Kidney (tissue), 22 donors: ENCODE measurements at places on chromosomes 7 and 10. TPM values are rescaled to one million over a fixed set of nuclear protein-coding genes. Genes with fewer than 3 reads are reported as not detected.

- no peak for DNase-seq
These were observed 48.9 kb downstream of the SNX10 start for GRCh38 chr7:26340476-26341018.

DNA sequence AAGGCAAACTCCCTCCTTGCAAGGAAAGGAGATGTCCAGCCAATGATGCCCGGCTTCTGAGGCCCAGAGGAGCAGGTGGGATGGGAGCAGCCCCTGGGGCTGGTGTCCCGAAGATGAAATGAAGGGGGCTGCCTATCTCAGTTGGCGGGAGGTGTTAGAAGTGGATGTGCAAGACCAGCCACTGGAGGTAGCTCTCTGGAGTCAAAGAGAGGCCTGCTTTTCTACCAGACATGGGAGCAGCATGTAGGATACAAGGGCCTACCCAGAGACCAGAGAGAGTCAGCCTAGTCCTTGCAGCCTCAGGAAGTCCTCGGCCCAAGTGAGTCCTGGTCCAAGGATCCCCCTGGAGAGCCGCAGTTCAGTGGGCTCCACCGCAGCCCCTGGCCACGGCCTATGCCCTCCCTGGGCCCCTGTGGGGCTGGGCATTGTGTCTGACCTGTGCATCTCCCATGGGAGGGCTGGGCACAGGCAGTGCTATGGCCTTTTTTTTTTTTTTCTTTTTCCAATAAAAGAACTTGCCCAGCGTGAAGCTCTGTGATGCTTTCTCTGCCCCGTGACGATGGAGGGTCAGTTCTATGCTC, 17.7 kb downstream of the GOLGA7B start:
- DNase-seq, result no peak

- DNase-seq, result no peak
These were observed 5.8 kb upstream of the JAKMIP3 start for GRCh38 chr10:132059760-132060508.

DNA sequence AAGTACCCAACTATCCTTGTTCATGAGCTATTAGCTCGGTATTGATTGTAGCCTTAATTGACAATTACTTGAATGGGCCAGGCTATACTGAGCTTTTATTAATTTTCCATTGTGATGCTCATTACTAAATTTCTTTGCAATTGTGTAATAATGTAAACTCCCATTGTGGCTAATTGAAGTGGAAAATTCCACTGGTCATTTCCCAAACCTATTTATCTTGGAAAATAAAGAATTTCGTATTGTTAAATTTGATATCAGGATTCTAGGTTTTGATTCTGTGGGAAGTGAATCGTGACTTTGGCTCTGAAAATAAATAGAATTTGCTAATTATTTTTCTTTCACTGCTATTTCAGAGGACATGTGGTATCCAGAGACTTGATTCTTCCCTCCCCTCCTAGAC, 111.0 kb downstream of the RTKN2 start:
- no peak for DNase-seq

DNA sequence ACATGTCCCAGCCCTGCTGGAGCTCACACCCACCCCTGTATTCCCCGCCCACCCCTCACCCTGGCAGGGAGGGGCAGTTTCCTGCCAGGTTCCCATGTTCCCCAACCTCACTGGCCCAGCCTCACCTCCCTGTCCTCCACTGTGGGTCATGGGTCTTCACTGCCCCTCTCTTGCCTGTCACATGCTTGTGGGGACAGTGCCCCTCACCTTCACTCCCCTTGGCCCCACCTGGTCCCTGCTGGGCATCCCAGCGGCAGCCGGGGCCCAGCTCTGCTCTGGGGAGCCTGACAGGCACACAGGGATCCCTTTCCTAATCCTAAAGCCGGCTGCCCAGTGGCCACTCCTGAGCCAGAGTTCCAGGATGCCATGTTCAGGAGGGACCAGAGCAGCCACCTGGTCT, 21.4 kb upstream of the ZNF862 start:
- no peak for DNase-seq

DNA sequence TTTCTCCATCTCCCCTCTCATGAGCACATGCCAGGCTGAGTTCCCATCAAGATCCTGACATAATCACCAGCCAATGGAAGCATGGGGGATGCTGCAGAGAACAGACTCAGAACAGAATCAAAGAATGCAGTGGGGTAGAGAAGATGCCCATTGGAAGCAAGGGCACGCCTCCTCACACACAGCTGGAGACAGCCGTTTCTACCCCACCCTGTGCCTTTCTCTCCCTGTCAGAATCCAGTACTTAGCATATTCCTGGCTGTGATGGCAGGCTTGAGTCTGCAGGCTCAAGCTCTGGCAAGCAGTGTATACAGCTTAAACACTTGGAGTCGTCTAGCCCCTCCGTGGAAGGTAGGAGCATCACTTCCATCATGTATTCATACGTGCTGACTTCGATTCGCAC, 867.9 kb downstream of the NRG3 start:
- no peak for DNase-seq

GRCh38 chr7:133265821-133266220, 12.9 kb downstream of the EXOC4 start:
- no peak for DNase-seq

GRCh38 chr7:23607866-23608265, 10.7 kb downstream of the CCDC126 start:
- no peak for DNase-seq

GRCh38 chr7:132446260-132446659, 130.0 kb downstream of the PLXNA4 start:
- DNase-seq, result no peak

- no peak for DNase-seq
These were observed 49.6 kb downstream of the ARID5B start for GRCh38 chr10:61951144-61951483.

DNA sequence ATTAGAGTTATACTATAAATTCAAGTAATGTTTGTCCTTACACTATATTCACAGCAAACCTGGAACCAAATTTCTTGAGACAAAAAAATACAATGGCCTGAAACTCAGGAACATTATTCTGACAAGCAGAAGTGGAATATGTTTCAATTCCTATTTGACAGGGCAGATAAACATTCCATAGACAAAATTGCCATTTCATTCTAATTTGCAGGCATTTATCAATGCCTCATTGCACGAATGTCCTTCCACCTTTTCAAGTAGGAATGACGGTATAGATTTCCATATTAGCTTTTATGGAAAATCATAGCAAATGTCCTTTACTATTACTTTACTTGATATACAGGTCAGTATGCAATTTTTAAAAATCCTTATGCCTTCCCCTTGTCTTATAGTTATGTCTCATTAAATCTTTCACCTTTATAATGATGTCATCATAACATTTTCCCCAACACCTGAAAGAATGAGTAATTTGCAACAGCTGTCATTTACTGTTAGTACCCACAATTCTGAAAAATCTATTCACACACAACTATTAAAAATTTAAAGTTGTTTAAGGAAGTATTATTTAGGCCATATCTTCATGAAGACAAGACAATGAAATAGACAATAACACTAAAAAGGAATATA, 299.7 kb upstream of the SEMA3C start:
- DNase-seq, result no peak

GRCh38 chr7:35530124-35531109, 164.5 kb downstream of the HERPUD2 start:
- no peak for DNase-seq

DNA sequence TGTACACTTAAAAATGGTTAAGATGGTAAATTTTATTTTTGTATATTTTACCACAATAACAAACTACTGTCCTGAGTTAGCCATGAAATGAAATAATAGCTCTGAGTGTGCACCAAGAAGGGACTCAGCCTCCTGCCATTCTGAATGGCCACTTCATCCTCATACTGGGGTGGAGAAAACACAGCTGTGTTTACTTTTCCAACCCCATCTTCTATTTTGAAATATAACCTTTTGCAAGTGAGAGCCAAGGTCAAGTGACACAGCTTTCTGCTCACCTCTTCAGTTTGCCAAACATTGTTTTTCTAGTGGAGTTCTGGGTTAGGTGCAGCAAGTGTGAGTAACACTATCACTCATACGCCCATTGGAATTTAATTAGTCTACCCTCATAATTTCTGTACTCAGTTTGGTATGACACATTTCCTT, 107.4 kb upstream of the GLCCI1 start:
- DNase-seq, result peak; percentile 72

DNA sequence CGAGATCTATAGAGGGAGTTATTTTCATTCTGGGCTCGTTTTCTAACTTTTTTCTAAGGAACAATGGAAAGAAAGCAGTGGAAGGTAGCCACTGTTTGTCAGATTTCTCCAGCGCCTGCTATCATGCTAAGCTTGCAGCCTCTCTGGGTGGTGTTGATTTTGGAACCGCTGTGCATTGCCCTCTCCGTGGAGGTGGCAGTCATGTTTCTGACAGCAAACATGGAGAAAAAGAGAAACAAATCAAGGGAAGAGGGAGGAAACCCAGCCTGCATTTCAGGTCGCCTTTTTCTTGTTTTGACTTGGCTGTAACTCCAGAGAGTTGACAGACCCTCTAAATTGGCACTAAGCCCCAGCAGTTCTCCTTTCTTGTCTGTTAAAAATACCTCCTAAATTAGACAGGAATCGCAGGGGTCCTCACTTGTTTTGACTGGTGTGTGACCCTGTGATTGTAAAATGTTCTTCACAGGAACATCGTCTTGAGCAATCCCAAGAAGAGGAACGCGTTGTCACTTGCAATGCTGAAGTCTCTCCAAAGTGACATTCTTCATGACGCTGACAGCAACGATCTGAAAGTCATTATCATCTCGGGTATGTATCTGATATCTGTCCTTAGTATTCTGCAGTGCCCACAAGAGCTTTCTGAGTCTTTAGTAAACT, 4.8 kb downstream of the ECHDC3 start:
- no peak for DNase-seq

DNA sequence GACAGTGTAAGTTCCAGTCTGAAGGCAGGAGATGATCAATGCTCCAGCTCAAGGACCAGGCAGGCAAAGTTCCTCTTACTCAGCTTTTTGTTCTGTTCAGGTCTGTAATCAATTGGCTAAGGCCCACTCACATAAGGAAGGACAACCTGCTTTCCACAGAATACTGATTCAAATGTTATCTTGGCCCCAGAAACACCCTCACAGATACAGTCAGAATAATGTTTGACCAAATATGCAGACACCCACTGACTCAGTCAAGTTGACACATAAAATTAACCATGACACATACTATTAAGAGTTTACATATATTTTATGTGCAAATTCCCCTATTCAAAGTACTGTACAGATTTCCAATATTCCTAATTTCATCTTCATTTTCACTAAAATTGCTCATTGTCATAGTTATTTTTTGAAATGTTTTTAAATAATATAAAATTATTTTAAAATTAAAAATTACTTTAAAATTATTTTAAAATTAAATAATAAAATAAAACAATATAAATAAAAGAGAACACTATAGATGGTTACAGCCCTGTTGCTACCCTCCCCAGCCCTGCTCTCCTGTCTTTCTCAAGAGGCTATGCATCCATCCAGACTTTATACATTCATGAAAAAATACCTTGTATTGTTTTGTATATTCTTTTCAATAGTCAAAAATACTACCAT, 59.4 kb downstream of the RAB11FIP2 start:
- DNase-seq, result no peak

GRCh38 chr10:24340446-24340845, 131.5 kb downstream of the KIAA1217 start:
- no peak for DNase-seq

- peak; percentile 30 for DNase-seq
These were observed 10.0 kb upstream of the PCGF5 start for GRCh38 chr10:91210435-91210834.

DNA sequence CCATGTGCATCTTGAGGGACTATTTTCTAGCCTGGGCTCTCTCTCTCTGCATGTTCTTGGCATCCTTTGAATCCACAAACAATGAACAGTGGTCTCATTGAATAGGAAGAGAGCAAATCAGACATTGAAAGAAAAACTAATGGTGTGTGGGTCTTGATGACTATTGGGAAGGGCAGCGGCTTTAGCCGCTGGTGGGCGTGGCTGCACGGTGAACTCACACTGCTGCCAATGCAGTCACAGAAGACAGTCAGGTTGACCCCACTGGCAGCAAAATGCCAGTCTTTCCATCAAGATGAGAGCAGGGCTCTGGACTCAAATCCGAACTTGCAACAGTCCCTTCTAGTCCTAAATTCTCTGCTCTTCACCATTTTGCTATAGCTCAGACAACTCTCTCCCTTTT, 91.0 kb downstream of the ADARB2 start:
- no peak for DNase-seq

Gene TMEM176A
- total RNA-seq, result 288 TPM

Gene OR6V1
- not detected for total RNA-seq

Gene PRSS37
- not detected for total RNA-seq

Gene PNLIPRP3
- total RNA-seq, result not detected
